Chondrocyte (in vitro differentiated cells): ENCODE measurements at places on chromosomes 5 and 9. TPM values are rescaled to one million over a fixed set of nuclear protein-coding genes. Genes with fewer than 3 reads are reported as not detected.

DNA sequence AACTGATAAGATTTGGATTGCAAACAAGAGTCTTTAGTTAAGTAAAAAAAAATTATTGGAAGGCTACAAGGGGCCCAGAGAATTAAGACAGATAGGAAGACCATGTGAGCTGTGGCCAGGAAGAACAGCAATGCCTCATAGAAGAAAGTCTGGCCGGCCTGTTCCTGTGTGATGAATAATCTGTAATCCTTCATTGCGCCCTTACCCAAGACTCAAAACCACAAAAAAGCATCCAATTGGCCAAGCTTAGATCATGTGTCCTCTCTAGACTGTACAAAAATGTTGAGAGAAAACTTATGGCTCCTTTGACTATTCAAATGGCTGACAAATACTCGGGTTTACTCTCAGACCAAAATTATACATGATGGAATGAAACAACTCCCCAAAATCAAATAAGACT is 1383.5 kb downstream of the PTPRD start:
- no peaks in the 10 kb centered on the region for H3K27me3 ChIP-seq
- H3K27ac ChIP-seq, result no peak overlapping the region
- no peaks in the 10 kb centered on the region for H3K36me3 ChIP-seq
- no peak overlapping the region for H3K4me3 ChIP-seq
- H3K4me1 ChIP-seq, result no peaks in the 10 kb centered on the region
- DNase-seq, result no peak

DNA sequence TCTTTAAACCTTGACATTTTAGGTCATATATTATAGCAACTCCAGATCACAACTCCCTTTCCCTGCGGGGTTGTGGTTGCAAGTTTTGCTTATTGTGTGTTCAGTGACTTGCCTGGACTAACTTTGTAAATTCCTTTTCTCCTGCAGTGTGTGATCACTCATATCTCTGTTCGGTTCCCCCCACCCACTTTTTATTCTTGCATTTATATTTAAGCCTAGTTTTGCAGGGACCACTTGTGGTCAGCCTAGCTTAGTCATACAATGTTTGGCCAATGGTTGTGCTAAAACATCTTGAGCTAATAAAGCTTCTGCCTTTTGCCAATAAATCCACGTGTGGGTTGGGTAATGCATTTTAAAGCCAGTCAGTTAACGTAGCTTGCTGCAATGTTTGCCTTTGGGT is 146.5 kb upstream of the IRX4 start:
- no peaks in the 10 kb centered on the region for H3K36me3 ChIP-seq
- no peak overlapping the region for H3K4me3 ChIP-seq
- H3K4me1 ChIP-seq, result no peaks in the 10 kb centered on the region
- no peak for DNase-seq
- peaks cover 40% of the 10 kb centered on the region for H3K27me3 ChIP-seq

- H3K4me1 ChIP-seq, result peaks cover 11% of the 10 kb centered on the region
- H3K27ac ChIP-seq, result no peak overlapping the region
- no peaks in the 10 kb centered on the region for H3K36me3 ChIP-seq
- H3K27me3 ChIP-seq, result no peaks in the 10 kb centered on the region
- no peak for DNase-seq
Observed at GRCh38 chr5:67855523-67855922, 360.0 kb upstream of the PIK3R1 start.

- H3K27me3 ChIP-seq, result peaks cover 17% of the 10 kb centered on the region
- DNase-seq, result no peak
- no peak overlapping the region for H3K4me3 ChIP-seq
- no peak overlapping the region for H3K27ac ChIP-seq
Observed at GRCh38 chr9:85528607-85529006, 213.1 kb downstream of the AGTPBP1 start.

- H3K4me3 ChIP-seq, result no peak overlapping the region
- no peak for DNase-seq
- no peaks in the 10 kb centered on the region for H3K36me3 ChIP-seq
Observed at GRCh38 chr9:69009708-69010107, 4.2 kb downstream of the PRKACG start.

- DNase-seq, result no peak
- no peaks in the 10 kb centered on the region for H3K27me3 ChIP-seq
- H3K36me3 ChIP-seq, result no peaks in the 10 kb centered on the region
Observed at GRCh38 chr5:53359916-53360517, 120.4 kb upstream of the FST start.

GRCh38 chr9:135811801-135812200 is 95.5 kb downstream of the CAMSAP1 start:
- no peaks in the 10 kb centered on the region for H3K27me3 ChIP-seq
- no peak overlapping the region for H3K4me3 ChIP-seq
- peaks cover 40% of the 10 kb centered on the region for H3K36me3 ChIP-seq
- peaks cover 18% of the 10 kb centered on the region for H3K4me1 ChIP-seq
- H3K27ac ChIP-seq, result no peak overlapping the region
- no peak for DNase-seq

DNA sequence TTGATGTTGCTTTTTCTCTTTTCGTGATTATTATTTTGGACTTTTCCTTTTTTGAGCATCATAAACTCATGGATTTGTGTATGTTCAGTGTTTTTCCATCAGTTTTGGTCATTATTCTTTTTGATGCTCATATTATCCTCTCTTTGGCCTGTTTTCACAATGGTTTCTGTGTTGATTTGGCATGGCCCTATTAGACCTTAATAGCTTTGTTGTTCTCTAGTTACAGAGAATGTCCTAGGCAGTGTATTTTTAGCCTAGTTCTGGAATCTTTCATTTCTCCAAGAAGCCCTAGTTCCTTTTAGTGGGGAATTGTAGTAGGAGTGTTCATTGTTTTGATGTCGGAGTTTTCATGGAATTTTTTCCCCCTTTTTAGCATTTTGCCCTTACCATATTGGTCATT is 41.3 kb upstream of the ROPN1L start:
- peak overlapping the region; percentile 13 for H3K27ac ChIP-seq
- H3K27me3 ChIP-seq, result no peaks in the 10 kb centered on the region
- peaks cover 21% of the 10 kb centered on the region for H3K4me1 ChIP-seq
- no peak for DNase-seq
- H3K36me3 ChIP-seq, result peaks cover 35% of the 10 kb centered on the region

- peaks cover 30% of the 10 kb centered on the region for H3K4me1 ChIP-seq
- no peak overlapping the region for H3K4me3 ChIP-seq
- no peaks in the 10 kb centered on the region for H3K36me3 ChIP-seq
Observed at GRCh38 chr5:132095077-132095410, 21.5 kb downstream of the CSF2 start.

- peaks cover 48% of the 10 kb centered on the region for H3K27me3 ChIP-seq
- peaks cover 2% of the 10 kb centered on the region for H3K36me3 ChIP-seq
- no peak overlapping the region for H3K4me3 ChIP-seq
- no peak for DNase-seq
Observed at GRCh38 chr9:135714242-135715055, 12.5 kb downstream of the KCNT1 start.

- H3K36me3 ChIP-seq, result peaks cover 2% of the 10 kb centered on the region
- no peak overlapping the region for H3K27ac ChIP-seq
- H3K4me3 ChIP-seq, result no peak overlapping the region
- peak; percentile 44 for DNase-seq
- H3K27me3 ChIP-seq, result no peaks in the 10 kb centered on the region
Observed at GRCh38 chr9:127170652-127171051, 48.2 kb upstream of the ANGPTL2 start.

DNA sequence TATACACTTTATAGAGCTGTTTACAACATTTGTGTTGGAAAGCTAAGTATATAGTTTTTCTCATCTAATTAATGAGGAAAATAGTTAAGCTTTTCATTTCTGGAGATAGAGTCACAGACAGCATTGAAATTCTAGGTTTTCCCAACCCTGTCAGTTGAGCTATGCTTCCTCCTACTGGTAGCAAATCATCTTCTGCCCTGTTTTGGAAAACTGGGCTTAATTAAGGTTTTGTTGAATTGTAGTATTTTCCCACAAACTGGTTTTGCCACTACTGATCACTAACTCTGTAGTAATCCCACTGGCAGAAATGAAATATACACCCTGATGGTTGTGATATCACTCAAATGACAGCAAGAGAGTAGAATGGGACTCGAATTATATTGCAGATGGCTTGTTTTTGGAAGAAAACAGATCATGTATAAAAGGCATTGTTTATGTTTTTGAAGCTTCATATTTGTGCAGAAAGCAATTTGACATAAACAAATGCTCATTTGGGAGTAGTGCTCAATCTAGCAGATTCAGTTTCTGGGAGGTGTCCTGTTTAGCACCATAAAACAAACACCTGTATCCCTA is 46.6 kb downstream of the CD180 start:
- no peak overlapping the region for H3K27ac ChIP-seq
- no peaks in the 10 kb centered on the region for H3K27me3 ChIP-seq
- DNase-seq, result no peak
- peaks cover 19% of the 10 kb centered on the region for H3K36me3 ChIP-seq
- no peaks in the 10 kb centered on the region for H3K4me1 ChIP-seq
- H3K4me3 ChIP-seq, result no peak overlapping the region

- H3K4me3 ChIP-seq, result no peak overlapping the region
- H3K4me1 ChIP-seq, result no peaks in the 10 kb centered on the region
- peaks cover 28% of the 10 kb centered on the region for H3K27me3 ChIP-seq
Observed at GRCh38 chr5:159855476-159856191, 60.6 kb upstream of the ADRA1B start.

DNA sequence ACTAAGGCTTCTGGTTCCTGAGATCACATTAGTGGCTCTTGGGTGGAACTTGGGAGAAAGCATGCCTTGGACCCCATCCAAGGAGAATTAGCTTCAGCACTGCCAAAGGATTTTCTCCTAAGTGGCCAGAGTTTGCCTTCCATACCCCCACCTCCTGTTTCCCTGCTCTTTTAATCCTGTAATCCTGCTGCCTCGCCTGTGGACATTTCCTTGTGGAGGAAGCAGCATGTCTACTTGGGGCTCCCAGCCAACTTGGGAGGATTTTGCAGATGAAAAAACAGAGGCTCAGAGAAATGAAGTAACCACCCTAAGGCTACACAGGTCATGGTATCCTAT is 1.6 kb downstream of the ARSI start:
- H3K4me3 ChIP-seq, result no peak overlapping the region
- H3K27me3 ChIP-seq, result no peaks in the 10 kb centered on the region
- H3K27ac ChIP-seq, result no peak overlapping the region
- DNase-seq, result no peak
- H3K4me1 ChIP-seq, result peaks cover 46% of the 10 kb centered on the region

GRCh38 chr5:74201334-74202081 is 439.0 kb downstream of the ENC1 start:
- no peaks in the 10 kb centered on the region for H3K36me3 ChIP-seq
- H3K27me3 ChIP-seq, result no peaks in the 10 kb centered on the region
- peaks cover 40% of the 10 kb centered on the region for H3K4me1 ChIP-seq
- DNase-seq, result no peak
- peak overlapping the region; percentile 65 for H3K27ac ChIP-seq

- H3K27me3 ChIP-seq, result no peaks in the 10 kb centered on the region
- H3K4me1 ChIP-seq, result peaks cover 11% of the 10 kb centered on the region
- H3K36me3 ChIP-seq, result no peaks in the 10 kb centered on the region
- no peak overlapping the region for H3K4me3 ChIP-seq
- no peak for DNase-seq
Observed at GRCh38 chr9:17019398-17019797, 115.4 kb upstream of the CNTLN start.

DNA sequence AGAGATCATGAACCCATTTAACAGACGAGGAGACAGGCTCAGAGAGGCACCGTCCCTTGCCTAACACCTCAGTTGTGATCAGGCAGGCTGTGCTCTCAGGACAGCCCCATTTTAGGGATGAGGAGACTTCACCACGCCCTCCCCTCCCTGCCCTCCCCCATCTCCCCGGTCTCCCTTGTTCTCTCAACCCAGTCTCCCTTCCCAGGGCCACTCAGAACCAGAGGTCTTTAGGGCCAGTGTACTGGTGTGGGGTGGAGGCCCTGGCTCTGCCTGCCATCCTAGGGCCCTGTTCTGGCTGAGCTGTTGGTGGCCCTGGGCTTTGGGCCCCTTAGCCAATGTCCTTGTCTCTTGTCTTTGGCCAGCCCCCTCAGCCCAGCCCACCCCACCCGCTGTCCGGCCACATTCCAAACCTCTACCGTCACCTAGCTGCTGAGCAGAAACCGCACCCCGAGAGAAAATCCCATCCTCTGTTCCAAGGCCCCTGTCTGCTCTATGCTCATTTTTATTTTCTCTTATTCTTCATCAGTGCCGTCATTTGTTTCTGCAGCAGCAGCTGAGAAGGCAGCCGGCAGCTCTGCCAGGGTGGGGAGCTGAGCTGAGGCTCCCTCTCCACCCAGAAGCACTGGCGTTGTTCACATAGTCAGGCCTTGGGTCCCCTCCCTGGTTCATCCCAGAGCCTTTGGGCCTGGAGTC is 33.9 kb downstream of the OLFML2A start:
- DNase-seq, result no peak
- H3K27me3 ChIP-seq, result no peaks in the 10 kb centered on the region
- H3K27ac ChIP-seq, result peak overlapping the region; percentile 98
- H3K4me1 ChIP-seq, result peaks cover 50% of the 10 kb centered on the region

GRCh38 chr9:131503626-131504465 is 1.1 kb downstream of the POMT1 start:
- H3K36me3 ChIP-seq, result peaks cover 11% of the 10 kb centered on the region
- H3K27ac ChIP-seq, result peak overlapping the region; percentile 65
- H3K27me3 ChIP-seq, result no peaks in the 10 kb centered on the region

DNA sequence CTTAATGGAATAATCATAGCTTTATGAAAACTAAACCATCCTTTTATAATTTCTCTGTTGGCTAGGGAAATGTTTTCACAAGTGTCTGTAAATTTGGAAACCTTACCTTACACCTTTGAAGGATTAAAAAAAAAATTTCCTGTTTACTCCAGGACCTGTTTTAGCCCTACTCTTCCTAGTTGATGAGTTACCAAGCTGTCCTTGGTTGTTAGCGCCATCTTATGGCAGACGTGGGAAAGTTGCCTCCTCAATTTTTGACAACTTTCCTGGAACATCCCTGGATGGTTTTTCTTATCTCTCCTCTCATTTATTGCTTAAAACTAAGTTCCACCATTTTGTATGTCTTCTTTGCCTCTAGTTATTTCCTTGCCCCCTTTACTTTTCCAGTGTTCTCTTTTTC is 25.7 kb downstream of the ZSWIM6 start:
- H3K27me3 ChIP-seq, result no peaks in the 10 kb centered on the region
- no peak overlapping the region for H3K27ac ChIP-seq
- H3K4me1 ChIP-seq, result peaks cover 51% of the 10 kb centered on the region
- H3K4me3 ChIP-seq, result no peak overlapping the region

GRCh38 chr9:120890320-120891244 is 13.6 kb upstream of the PHF19 start:
- DNase-seq, result no peak
- no peaks in the 10 kb centered on the region for H3K27me3 ChIP-seq
- H3K36me3 ChIP-seq, result no peaks in the 10 kb centered on the region
- H3K27ac ChIP-seq, result no peak overlapping the region

DNA sequence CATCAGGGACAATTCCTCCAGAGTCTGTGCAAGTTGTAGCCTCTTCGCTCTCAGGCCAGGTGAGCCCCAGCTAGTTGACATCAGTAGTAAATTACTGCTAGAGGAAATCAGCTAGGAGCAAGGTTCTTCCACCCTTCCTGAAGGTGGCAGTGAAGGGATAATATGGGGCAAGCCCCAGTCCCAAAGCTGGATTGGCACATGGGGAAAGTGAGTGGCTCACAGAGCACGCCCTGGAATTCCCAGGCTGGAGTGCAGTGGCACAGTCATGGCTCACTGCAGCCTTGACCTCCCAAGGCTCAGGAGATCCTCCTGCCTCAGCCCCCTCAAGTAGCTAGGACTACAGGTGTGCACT is 82.1 kb downstream of the CYFIP2 start:
- H3K27ac ChIP-seq, result no peak overlapping the region
- no peaks in the 10 kb centered on the region for H3K36me3 ChIP-seq
- no peak overlapping the region for H3K4me3 ChIP-seq
- H3K27me3 ChIP-seq, result no peaks in the 10 kb centered on the region
- no peak for DNase-seq

Gene HRCT1
- 7.2 to 16.6 TPM (median 7.8 TPM) in 3 replicates for total RNA-seq

Gene GABRA1
- total RNA-seq, result not detected in 3 replicates

Gene PCDH12
- total RNA-seq, result 0.02 TPM in 1 of 3 replicates, not detected in the others

Gene SHISAL2B
- not detected in 3 replicates for total RNA-seq

Gene SMAD5
- 51.7 to 62.3 TPM (median 55.3 TPM) in 3 replicates for total RNA-seq

Gene SLC6A3
- not detected in 3 replicates for total RNA-seq
